ENCODE measurements at places on chromosomes 3 and 15.

GRCh38 chr3:13689373-13690260, 140.7 kb downstream of the FBLN2 start:
- no peak for DNase-seq

- DNase-seq, result no peak
These were observed 12.7 kb downstream of the GRM2 start for GRCh38 chr3:51719410-51720025.

- no peak for DNase-seq
These were observed 3.5 kb downstream of the SMAD6 start for GRCh38 chr15:66705277-66706146.

DNA sequence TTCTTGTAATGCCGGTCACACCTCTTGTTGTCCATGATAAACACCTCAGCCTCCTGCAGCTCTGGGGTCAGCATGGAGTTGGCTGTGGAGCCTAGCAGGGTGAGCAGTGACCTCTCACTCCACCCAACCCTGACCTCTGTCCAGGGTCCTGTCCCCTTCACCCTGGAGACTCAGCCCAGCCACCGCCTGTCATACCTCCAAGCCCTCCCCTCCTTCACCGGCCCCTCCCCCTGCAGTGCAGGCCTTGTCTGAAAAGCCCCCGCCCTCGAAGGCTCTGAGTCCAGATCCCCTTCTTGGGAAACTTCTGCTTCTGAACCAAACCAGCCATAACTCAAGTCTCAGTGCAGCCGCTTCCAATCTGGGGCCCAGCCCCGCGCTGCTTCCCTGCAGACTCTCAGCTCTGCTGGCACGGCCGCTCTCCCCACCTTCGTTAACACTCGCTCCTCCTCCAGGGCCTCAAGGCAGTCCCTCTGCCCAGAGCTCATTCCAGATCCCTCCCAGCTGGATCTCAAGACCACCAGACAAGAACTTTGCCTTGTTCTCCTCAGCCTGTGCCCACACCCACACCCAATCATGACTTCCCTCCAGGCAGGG, 25.4 kb upstream of the PRSS50 start:
- DNase-seq, result no peak

GRCh38 chr3:7692866-7693265, 808.8 kb upstream of the LMCD1 start:
- no peak for DNase-seq

DNA sequence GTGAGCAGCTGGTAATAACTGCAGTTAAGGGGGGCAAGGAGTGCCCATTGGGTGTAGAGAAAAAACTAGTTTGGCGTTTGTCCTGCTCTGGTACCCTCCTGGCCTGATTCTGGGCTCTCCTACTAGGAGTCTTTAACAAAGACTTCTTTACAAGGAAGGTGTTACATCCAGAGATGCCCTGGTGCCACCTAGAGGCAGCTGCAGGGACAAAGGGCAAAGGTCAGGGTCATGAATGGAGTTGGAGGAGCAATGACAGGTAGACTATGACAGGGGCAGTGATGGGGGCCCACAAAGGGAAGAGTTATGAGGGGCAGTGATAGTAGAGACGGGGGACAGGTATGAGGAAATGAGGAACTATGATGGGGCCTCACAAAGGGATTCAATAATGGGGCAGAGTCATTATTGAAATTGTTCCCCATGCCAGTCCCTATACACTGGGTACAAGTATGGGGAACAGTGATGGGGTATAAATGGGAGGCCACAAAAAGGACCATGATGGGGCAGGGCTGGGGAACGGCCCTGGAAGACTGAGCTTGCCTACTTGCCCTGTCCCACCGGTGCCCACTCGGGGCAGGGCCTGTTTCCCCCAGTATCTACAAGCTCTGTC, 7.9 kb downstream of the CCDC71 start:
- DNase-seq, result peak; percentile 34

- DNase-seq, result no peak
These were observed 338.4 kb upstream of the C2CD4B start for GRCh38 chr15:62503451-62503850.

- DNase-seq, result no peak
These were observed 51.5 kb upstream of the POLR2M start for GRCh38 chr15:57655053-57655452.

- DNase-seq, result no peak
These were observed 8.5 kb upstream of the UBXN7 start for GRCh38 chr3:196440696-196441095.

DNA sequence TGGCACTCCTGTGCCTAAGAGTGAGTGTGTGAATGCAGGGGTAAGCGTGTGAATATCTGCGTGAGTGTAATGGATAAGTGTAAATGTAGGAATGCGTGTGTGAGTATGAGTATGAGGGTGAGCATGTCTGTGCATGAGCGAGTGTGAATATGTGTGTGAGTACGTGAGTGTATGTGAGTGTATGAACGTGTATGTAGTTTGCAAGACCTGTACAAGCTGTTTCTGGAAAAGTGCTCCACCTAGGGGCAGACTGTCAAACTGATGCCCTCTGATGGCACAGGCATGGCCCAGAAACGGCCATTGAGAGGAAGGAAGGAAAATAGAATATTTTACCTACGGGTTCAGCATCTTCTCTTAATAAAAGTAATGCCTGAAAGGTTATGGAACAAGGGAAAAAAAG, 24.4 kb upstream of the FRMD4B start:
- DNase-seq, result peak; percentile 26

- no peak for DNase-seq
These were observed 83.3 kb upstream of the TSC22D2 start for GRCh38 chr3:150324788-150325187.

- no peak for DNase-seq
These were observed 33.7 kb upstream of the VILL start for GRCh38 chr3:37956723-37957538.
